Stimulated activated CD4-positive, alpha-beta T cell treated with anti-CD3 and anti-CD28 coated beads, Interleukin-4, amount 100 ng/mL, for 48 hours (primary cell): ENCODE measurements at places on chromosomes 7 and 10.

GRCh38 chr10:97291357-97292096 lies 910 bp downstream of the ARHGAP19 start:
- no peak for DNase-seq

GRCh38 chr7:91091631-91092030 lies 172.6 kb upstream of the FZD1 start:
- no peak for DNase-seq

DNA sequence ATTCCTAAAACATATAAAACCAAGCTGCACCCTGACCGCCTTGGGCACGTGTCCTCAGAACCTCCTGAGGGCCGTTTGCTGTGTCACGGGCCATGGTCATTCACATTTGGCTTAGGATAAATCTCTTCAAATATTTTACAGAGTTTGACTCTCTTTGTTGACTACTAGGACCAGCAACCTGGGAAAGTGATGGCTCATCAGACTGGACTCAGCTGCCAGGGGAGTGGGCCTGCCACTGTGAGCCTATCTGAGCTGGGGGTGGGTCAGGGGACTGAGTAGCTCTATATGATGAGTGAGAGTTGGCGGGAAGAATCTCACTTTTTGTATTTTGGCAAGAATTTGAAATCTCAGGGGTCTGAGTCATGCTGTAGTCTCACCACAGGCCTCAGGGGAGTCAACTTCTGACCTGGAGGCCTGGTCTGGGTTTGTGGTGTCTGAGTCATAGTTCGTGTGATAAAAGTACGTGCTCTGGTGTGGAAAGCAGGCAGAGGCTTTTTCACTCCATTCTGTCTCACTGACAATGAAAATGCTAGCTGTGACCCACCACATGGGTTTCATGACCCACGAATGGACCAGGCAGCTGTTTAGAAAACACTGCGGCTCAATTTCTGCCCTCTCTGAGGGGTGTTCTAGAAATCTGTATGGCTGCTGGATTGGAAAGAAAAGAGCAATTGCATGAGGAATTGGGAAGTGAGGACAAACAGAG lies 4.2 kb upstream of the UPP1 start:
- peak; percentile 51 for DNase-seq

DNA sequence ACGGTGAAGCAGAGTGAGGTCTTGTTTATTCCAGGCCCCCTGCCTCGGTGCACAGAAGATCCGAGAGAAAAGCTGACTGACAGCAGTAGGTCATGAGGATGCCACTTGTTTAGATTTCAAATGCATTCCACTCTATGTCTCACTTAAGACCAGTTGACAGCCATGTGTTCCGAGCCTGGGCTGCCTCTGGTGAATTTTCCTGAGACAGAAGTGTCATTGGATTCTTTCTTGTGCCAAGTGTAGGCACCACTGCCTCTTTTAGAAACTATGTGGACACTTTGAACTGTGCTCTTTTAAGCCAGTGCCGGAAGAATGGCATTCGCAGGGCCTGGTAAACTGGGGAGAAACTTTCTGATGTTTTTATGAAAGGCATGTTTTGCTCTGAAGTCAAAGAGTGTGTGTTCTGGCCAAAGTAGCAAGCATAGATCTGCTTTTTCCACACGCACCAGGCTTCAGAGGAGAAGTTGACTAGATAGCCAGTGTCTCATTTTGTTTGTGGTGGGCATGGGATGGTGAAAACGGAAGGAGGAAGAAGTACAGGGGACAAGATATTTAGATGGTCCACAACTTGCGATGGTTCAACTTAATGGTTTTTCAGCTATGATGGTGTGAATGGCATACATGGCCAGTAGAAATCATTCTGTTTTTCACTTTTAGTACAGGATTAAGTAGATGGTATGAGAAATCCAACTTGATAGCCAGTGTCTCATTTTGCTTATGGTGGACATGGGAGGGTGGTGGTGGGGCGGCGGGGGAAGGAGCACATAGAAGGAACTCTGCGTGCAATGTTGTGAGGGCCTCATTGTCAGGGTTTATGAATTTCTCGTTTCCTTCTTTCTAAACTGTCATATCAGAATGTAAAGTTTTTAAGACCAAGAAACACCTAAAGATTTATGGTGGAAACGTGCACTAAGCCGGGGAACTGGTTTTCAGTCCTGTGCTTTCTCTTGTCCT lies 41.5 kb downstream of the CYP17A1 start:
- DNase-seq, result no peak

DNA sequence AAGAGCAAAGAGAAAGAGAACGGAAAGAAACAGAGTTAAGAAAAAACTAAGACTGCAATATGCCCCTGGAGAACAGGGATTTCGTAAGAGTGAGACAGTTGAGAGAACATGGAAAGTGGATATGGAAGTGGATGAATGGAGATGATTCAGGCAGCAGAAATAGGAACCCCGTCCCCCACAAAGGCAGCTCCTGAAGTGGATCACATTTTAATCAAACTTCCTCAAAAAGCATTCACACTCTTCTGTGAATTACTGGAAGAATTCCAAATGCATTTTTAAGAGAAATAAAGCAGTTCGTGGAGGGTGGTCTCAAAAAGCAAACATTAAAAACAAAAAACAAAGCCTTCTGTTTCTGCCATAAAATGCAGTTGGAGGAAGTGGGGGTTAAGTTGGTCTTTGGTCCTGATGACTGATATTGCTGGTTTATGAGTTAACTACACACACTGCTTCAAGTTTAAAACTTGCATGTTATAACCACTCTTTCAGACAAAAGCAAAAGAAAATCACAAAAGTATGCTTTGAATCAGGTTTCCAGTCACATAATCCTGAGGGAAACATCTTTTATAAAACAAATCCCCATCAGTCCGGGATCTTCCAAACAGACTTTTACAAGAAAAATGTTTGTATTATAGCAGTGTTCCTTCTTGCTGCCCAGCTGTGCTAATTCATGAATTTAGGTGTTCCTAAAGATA lies 214.3 kb downstream of the FANK1 start:
- no peak for DNase-seq

- DNase-seq, result no peak
Observed at GRCh38 chr10:29257784-29258135, 31.1 kb upstream of the LYZL1 start.

GRCh38 chr7:51346126-51346525 lies 29.5 kb upstream of the COBL start:
- DNase-seq, result no peak

DNA sequence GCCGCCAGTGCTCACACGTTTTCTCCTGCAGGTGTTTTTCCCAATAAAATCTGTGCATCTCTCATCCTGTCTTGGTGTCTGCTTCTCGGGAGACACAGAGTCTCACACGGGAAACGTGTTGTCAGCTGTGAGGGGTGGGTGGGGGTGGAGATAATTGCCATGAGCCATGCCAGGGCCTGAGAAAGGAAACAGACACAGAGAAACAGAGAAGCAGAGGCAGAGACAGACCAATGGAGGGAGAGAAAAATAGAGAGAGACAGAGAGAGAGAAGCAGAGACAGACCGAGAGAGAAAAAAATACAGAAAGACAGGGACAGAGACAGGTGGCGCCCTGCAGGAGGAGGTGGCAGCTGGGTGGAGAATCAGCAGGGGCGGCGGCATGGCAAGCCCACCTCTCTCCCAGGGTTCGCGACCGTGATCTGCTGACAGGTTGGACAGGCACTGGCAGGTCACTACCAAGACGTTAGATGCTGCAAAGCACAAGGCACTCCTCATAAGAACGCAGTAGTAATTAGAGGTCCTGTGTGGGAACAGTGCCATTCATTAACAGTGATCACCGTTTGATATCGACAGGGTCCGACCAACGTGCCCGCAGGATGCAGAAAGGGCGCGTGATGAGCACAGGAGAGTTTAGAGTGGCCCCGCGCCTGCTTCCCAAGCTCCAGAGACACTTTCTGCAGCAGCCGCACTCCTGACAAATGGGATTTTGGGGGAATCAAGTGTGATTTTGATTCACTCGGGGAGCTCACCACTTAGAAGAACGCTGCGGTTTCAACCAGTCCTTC lies 70.5 kb upstream of the INSIG1 start:
- DNase-seq, result no peak

DNA sequence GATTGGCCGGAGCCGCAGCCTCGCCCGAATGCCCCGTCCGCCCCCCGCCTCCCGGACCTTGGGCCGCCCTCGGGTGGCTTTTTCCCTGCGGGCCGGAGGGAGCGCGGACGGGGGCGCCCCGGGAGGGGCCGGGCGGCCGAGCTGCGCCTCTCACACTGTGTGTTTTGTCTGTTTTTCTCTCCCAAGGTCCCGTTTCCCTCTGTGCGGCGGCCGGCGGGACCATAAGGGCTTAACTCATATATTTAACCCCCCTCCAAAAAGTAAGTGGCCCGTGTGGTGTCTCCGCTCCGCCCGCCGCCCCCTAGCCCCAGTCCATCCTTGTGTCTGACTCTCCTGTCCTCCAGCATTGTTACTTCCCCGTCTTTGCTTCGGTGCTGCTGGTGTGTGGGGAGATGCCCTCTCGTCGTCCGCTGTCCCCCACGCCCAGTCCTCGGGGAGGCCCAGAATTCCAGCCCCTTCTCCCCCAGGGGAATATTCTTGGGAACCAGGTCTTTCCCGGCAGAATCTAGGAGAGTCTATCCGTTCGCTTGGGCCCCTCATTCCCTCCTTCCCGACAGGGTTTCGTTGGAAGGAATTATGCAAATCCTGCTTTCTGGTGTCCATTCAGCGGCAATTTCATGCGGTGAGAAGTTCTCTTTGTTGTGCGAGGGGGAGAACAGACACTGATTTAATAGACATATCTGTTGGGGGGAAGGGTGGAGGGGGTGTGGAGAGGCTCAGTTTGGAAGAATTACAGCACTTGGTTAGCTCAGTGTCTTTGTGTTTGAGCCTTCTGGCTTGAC lies 1.3 kb downstream of the LCOR start:
- no peak for DNase-seq

GRCh38 chr7:109179601-109180000 lies 609.9 kb downstream of the DNAJB9 start:
- DNase-seq, result no peak
